ENCODE measurements at places on chromosomes 6 and 20. TPM values are rescaled to one million over a fixed set of nuclear protein-coding genes. Genes with fewer than 3 reads are reported as not detected.
A peak's percentile ranks its signal among the peaks of the same experiment; 100 is the strongest.

The NEDD9 gene
- 34.7 TPM for total RNA-seq

The FOXQ1 gene
- total RNA-seq: not detected

- no peak for DNase-seq
These were observed 36.0 kb downstream of the HUS1B start for GRCh38 chr6:620950-621349.

The SPATA25 gene
- 4.1 TPM for total RNA-seq

The BTN1A1 gene
- not detected for total RNA-seq

DNA sequence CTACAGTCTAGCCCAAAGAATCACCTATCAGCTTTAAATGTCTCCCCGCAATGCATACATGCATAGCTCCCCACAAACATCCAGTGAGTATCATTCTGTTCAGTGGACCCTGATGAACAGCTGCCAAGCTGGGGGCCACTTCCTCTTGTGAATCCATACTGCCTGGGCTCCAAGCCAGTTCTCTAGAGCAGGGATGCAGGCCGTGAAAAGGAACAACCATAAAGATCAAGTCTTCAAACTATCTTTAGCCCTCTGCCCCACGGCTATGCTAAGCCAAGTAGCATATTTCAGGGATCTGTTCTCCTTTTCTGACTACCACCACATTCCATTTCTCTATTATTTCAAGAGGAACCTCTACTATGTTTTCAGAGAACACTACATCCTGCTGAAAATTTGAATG, 191.7 kb upstream of the BTBD3 start:
- no peak for DNase-seq

DNA sequence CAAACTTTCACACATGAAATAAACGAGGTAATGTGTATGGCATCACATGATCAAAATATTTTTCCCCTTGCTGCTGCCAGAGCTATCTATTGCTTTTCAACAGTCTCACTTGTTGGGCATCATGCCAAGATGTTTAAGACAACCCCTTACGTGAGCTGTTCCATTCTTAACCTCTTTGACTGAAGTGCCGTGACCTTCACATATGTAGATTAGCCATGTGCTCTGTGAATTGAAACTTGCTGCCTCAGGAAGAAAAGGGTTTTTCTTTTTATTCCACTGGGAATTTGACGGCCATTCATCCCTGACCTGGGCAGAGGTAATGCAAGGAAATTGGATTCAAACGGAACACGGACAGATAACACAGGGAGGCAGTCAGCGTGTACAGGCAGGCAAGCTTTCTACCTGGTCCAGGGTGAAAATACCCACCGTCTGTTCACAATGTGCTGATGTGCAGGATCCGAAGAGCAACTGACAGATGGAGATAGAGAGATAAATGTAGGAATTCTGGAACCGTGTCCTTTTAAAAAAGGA, 14.2 kb downstream of the ARID1B start:
- peak; percentile 78 for DNase-seq

GRCh38 chr6:137494988-137495702, 951 bp upstream of the OLIG3 start:
- no peak for DNase-seq

DNA sequence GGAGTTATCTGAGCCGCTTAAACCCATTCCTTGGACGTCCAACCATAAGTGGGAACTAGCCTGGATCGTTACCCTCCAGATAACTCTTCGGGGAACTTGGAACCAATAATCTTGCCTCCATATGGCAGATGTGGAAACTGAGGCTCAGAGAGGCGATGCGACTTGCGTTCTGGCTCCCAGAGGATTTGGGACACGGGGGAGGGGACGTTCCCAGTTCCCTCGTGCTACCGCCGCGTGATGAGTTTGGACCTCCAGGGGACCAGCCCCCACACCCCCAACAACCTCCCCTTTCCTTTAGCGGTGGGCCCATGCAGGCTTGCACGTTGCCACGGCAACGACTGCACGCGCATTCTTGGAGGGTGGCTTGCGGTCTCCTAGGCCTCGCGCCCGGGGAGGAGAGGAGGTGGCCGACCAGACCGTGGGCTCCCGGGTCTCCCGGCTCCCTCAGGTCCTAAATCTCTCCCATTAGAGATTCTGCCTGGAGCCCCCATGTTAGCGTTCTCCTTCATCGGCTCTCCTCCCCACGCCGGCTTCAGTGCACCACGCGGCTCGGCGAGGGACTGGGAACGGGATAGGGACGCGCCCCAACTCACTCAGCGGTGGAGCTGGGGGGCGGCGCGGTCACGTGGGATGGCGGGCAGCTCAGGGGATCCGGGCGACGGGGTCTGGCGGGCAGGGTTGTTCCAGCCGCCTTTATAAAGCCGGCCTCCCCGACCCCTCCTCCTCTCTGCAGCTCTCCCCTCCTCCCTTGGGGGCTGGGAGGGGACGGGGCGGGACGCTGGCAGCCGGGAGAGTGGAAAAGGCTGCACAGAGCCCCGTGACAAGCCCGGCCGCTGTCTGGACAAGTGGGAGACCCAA, at the start of gene PLTP:
PLTP (minus strand) TSS at position 670 of the 858 bp plus-strand sequence. CDS start 703 bp downstream, outside the sequence.
- peak; percentile 56 for DNase-seq
